Stimulated activated CD4-positive, alpha-beta T cell treated with anti-CD3 and anti-CD28 coated beads, Interleukin-2, amount 100 ng/mL, for 48 hours (primary cell): ENCODE measurements at places on chromosomes 3 and 15.
A peak's percentile ranks its signal among the peaks of the same experiment; 100 is the strongest.

GRCh38 chr3:12420393-12420792, 63.9 kb upstream of the TSEN2 start:
- peak; percentile 16 for DNase-seq

DNA sequence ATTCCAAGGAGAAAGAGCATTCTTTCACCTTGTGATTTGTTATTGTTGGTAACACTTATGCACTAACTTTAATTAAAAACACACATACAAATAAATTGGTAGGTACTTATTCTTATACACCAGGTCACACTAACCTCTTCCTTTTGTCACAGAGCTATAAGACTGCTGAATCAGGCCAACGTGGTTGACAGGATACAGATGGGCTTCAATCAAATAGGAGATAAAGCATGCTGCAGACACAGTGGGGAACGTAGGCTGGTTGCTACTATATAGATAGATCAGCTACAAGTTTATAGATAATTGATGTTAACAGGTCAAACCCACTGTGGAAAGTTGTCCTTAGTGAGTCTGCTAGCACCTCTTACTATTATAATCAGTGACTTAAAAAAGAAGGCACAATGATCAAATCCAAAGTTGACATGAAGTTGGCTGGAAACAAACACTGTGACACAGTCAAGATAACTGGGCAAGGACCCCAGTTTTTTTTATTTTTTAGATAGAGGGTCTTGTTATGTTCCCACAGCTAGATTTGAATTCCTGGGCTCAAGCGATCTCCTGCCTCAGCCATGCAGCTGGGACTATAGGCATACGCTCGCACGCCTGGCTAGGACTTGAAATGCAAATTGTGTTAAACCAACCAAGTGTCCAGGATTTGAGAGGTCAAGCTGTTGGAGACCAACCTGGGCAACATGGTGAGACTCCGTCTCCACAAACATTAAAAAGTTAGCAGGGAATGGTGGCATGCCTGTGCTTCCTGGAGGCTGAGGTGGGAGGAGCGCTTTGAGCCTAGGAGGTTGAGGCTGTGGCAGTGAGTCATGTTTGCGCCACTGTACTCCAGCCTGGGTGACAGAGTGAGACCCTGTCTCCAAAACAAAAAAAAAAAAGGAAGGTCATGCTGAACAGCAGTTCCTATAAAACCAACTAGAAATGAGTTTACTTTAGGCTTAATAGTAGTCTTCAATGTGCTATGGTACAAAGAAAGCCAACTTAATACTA, 97.9 kb upstream of the MEX3B start:
- DNase-seq = no peak

GRCh38 chr3:111541391-111541790, 606 bp upstream of the CD96 start:
- DNase-seq = no peak

DNA sequence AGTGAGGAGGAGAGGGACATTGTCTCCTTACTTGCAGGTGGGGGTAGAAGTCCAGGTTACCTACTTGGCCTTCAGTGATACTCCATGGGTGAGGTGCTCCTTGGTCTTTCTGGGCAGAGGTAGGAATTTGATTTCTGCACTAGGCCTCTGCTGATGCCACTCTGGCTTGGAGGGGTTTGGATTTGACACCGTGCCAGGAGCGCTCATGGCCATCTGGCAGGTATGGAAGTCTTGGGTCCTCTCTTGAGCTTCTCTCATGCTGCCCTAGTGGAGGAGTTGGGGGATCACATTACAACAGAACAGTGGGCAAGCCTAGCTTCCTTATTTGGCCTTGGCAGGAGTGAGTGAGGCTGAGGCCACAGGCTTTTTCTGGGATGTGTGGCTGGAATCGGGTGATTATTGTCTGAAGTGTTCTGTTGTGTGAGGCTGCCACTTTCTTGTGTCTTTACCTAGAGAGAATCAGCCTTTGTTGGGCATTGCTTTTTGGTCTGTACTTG, 525.0 kb downstream of the GABRG3 start:
- no peak for DNase-seq

DNA sequence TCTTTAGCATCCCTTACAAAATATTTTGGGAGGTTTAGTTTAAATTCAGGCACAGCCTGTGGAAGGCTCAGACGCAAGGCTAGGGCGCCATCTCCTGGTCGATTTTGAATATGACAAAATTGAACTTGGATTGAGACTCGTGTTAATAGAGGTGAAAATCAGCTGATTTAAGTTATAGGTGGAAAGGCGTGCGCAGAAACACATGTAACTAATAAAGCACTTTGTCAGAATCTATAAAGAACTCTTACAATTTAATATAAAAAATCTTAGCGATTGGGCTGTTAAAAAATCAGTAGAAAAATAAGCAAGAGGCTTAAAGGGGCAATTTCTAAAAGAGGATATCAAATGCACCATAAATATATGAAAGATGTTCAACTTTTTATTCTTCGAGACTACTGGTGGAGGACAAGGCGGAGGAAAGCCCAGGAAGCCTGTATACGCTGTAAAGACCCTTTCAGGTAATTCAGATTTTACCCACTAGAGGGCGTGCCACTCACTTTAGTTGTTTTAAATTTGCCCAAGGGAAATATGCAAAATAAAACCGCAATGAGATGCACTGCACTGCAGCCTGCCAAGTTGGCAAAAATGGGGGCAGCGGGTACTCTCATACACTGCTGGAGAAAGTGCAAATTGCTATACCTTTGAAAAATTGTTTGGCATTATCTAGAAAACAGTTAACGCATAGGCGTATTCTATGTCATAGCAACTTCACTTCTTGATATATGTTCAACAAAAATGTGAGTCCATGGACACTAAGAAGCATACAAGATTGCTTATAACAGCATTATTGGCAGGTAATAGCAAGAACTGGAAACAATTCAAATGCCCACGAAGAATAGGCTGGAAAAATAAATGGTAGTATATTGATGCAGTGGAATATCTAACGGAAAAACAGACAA, 64.7 kb downstream of the SLC30A4 start:
- DNase-seq = peak; percentile 80

GRCh38 chr15:93378558-93378957, 289.5 kb upstream of the RGMA start:
- no peak for DNase-seq

GRCh38 chr15:32878869-32879805, 161.3 kb downstream of the GREM1 start:
- no peak for DNase-seq

DNA sequence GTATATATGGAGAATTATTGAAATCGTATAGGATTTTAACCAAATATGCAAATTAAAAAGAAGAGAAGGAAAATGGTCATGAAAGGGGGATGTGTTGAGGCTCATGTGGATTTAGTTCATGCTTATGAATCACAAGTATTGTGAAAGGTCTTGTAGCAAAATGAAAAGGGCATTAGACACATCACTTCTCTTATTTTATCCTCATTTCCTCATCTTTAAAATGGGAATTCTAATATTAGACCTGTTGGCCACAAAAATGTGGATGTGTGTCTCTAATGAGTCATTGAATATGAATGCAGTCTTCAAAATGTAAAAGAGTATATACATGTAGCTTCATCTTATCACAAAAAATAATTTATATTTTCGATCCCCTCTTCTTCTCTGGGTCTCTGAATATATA, 14.9 kb upstream of the ALCAM start:
- DNase-seq = no peak

- no peak for DNase-seq
These were observed 113.9 kb downstream of the LPP start for GRCh38 chr3:188267790-188268335.

- no peak for DNase-seq
These were observed 304.8 kb upstream of the STAC start for GRCh38 chr3:36075491-36075890.

GRCh38 chr15:85743392-85744055, 51.2 kb downstream of the KLHL25 start:
- DNase-seq = no peak

- DNase-seq = no peak
These were observed 477.2 kb upstream of the CFAP20DC start for GRCh38 chr3:59526999-59527398.
